ENCODE measurements at places on chromosomes 3 and 15. TPM values are rescaled to one million over a fixed set of nuclear protein-coding genes. Genes with fewer than 3 reads are reported as not detected.

GRCh38 chr3:73484656-73485248 lies 140.0 kb downstream of the PDZRN3 start:
- DNase-seq, result no peak

DNA sequence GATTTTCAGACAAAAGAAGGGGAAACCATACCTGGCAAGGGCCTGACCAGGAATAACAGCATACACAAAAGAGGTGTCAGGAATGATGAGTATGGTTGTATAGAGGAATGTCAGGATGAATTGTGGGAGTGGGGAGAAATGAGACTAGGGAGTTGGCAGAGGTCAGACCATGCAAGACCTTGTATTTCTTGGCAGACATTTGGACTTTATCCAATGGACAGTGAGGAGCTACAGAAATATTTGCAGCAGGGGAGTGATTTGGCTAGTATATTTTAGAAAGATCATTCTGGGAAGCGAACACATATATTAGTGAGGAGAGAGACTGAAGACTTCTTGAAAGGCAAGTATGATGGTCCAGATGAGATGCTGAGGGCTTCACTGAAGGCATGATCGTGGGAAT lies 25.4 kb upstream of the ALPK3 start:
- DNase-seq, result no peak

GRCh38 chr15:75425966-75426500 lies 25.5 kb downstream of the SIN3A start:
- DNase-seq, result no peak

- no peak for DNase-seq
Measured at GRCh38 chr15:52857937-52858781, 68.0 kb upstream of the ONECUT1 start.

- DNase-seq, result peak; percentile 38
Measured at GRCh38 chr3:51955893-51956770, 951 bp downstream of the GPR62 start.

Gene CERS3
- total RNA-seq, result not detected

Gene RPS27L
- total RNA-seq, result 235 TPM

Measured in activated CD8-positive, alpha-beta T cell treated with anti-CD3 and anti-CD28 coated beads, Interleukin-2, amount 10 ng/mL, durations not matched to agents 7 days and 5 days (primary cell).